ENCODE measurements at places on chromosomes 1 and 21.

DNA sequence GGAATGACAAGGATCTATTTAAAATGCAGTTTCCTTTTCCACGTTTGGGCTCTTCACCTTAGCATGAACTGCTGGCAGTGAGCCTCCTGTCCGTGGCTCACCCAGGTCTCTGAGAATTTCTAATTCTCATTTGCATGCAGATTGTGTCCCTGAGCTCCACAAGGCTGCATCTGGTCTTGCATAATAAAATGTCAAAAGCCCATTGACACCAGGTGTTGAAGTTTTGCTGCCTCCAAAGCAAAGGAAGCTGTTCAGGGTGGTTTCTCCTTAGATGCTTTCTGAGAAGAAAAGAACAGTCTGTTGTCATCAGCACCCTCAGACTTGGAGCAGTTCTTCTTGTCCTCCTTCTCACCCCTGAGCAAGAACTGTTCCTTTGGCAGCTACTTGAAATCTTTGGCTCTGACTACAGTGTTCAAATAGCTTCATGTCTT lies 433.1 kb upstream of the KAZN start:
- DNase-seq = no peak

GRCh38 chr1:229167318-229167717 lies 103.6 kb upstream of the RAB4A start:
- DNase-seq = no peak

DNA sequence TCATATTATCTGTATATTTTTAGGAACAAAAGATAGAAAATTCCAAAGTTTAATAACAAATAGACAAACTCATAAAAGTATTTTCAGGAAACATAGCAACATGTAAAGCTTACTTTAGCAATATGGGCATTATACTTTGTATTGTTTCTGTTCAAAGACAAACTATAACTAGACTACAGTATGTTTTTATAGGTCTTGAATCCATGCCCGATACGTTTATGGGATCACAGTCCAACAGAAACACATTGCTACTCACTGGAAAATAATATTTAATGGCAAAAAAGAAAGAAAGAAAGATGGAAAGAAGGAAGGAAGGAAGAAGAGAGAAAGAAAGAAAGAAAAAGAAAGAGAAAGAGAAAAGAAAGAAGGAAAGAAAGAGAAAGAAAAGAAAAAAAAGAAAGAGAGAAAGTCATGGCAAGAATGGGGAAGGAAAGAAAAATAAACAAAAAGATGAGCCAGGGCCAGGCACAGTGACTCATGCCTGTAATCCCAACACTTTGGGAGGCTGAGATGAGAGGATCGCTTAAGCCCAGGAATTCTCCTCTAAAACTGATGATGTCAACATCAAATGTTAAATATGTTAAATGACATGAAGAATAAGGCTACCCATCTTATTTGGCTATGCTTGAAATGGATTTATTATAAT lies 32.7 kb downstream of the TM2D1 start:
- no peak for DNase-seq

DNA sequence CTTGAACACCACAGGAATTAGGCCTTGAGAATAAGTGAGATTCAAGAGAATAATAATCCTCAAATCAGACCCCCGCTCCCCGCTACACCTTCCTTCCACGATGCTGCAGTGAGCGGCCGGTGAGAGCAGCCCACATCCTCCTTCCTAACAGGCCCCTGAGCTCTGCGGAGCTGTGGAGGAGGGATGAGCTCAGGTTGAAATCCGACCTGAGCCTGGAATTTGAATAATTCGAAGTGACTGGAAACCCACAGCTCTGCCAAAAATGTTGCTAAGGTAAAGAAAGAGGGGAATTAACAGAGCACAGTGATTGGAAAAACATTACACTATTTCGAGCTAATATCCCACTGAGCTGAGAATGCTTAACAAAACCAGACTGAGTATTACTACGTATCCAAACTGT lies 90.0 kb downstream of the URB2 start:
- no peak for DNase-seq

DNA sequence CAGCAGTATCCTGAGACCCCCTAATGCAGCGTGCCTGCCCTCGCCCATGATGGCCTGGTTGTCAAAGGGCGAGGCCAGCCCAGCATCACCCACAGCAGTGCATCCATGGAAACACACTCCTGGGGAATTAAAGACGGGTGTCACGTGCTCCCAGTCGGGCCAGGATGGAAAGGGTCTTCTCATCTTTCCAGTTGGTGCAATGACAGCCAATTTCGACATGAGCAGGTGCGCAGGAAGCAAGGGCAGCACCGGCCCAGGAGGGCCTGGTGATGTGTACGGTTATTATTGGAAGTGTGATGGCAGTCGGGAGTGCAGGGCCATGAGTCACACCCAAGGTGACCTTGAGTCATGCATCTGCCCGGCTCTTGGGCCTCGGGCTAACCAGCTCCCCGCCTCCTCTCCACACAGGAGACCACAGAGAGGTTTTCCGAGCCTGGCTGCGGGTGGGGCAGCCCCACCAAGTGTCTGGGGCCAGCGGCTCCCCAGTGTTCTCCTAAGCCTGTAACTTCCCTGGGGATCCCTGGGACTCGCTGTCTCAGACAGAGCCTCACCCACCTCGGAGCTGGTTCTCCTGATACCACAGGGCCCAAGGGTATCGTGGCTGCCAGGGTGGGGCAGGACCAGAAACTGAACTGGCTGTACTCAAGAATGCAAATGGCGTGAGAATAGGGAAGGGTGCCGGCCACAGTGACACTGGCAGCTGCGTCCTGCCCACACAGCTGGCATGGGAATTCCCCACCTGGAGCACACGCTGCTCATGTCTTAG lies 119.8 kb downstream of the SIK1 start:
- no peak for DNase-seq

- DNase-seq = no peak
Measured at GRCh38 chr1:63223426-63223825, 98.9 kb upstream of the FOXD3 start.

- peak; percentile 54 for DNase-seq
Measured at GRCh38 chr1:228059634-228060457, 22.7 kb upstream of the ARF1 start.

- DNase-seq = no peak
Measured at GRCh38 chr1:210302501-210302900, 26.2 kb upstream of the HHAT start.

DNA sequence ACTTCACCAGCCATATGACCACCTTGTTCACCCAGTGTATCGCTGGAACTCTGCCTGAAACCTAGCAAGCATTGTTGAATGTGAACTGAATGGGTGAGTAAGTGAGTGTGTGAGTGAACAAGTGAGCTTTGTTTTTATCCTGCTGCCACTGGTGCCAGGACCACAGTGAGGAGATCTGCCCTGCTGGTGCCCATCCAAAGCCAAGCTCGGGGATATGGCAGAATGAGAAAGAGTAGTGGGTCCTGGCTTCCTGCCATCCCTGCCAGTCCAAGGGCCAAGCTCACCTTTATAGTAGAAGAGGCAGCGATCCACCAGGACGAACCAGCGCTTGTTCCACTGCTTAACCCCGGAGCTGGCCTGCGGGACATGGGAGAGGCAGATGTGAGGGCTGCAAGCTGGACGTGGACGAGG lies 53.4 kb upstream of the GOLT1A start:
- no peak for DNase-seq

GRCh38 chr1:46102769-46103476 lies 29.5 kb downstream of the PIK3R3 start:
- DNase-seq = no peak

DNA sequence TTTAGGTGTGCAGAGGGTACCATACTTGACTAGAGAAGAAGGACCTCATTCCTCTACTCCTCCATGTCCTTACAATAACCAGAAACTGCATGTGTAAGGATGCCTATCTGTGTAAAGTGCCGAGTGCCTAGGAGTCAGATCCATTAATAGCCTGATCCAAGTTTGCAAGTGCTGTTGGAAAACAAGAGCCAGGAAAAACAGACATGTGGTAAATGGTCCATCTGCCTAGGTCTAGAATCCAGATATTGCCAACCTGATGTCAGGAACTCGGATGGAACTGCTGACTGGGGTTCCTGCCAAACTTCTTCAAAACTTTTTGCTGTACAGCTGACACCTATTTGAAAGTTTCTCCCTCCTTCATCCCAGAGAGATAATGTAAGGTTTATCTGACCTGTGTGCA lies 239.4 kb upstream of the CAMK1G start:
- DNase-seq = no peak

DNA sequence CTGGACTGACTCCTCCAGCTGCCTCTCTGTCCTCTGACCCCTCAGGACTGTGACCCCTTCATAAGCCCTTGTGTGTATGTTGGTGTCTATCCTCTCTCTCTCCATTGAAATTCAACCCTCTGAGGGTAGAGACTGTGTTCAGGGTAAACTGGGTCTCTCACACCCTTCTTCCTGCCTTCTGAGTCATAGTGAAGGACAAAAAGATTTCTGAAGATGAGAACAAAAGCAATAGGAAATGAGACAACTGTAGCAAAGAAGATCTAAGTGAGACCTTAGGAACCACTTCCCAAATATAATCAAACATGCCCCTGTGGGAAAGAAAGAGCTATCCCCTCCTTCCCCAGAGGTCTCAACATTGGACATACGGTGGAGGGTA lies 16.9 kb downstream of the NUAK2 start:
- DNase-seq = no peak
